ENCODE measurements at places on chromosomes 3 and 15. TPM values are rescaled to one million over a fixed set of nuclear protein-coding genes. Genes with fewer than 3 reads are reported as not detected.
A peak's percentile ranks its signal among the peaks of the same experiment; 100 is the strongest.

DNA sequence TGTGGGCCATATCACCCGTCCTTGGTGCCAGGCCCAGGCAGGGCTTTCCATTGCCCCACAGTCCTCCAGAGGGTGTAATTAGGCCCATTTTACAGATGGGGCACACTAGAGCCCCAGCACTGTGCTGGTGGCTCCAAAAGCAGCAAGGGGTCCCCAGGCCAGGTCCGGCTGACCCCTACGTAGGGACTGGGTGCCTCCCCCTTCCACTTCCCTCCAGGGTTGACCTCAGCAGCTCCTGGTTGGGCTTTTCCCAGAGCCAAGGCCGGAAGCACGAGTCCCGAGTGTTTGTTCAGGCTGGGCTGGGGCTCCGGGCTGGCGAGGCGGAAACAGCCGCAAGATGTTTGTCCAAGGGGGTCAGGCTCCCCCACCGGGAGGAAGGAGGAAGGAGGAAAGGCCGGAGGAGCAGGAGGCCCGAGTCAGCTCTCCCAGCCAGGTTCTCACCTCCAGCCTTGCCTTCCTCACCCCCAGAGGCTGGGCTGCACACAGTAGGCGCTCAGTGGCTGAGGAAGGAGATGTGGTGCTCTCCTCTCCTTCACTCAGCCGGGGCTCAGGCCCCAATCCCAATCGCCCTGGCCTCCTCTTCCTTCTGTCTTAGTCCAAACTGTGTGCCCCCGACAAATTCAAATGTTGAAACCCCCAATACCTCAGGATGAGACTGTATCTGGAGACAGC lies 17.1 kb upstream of the PLXND1 start:
- peak; percentile 49 for DNase-seq

The C2CD4A gene
- total RNA-seq: 0.13 TPM

DNA sequence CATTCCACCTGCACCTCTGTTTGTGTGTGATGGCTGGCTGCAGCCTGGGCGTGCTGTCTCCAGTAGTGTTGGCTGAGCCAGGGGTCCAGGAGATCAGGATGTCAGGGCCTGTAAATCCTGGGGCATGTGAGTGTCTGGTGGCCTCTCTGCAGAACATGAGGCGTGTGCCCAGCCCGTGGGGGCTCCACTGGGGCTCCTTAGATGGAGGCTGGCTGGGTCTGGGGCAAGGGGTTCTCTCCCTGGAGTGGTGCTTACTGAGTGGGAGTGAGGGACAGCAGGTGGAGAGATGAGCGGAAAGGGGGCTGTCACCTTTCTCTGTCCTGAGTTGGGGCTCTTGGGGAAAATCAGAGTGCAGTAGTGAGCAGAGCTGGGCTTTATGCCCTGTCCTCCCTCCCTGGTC lies 152.2 kb downstream of the CHDH start:
- DNase-seq: no peak

GRCh38 chr15:58352026-58352929 lies 79.5 kb upstream of the LIPC start:
- no peak for DNase-seq

DNA sequence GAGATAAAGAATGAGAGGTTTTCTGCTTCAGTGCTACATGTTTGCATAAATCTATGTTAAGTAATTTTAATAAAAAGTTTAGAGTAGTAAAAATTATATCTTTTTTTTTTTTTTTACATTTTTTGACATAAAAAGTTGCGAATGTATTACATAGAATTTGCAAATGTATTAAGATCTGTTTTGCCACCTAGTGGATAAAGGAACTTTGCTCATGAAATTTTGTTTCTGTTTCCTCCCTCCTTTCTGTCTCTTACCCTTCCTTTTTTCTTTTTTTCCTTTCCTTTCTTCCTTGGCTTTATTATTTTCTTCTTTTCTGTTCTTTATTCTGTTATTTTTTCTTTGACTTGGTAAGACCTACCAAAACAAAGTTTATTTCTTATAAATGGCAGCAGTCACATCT lies 58.5 kb upstream of the UTS2B start:
- no peak for DNase-seq

DNA sequence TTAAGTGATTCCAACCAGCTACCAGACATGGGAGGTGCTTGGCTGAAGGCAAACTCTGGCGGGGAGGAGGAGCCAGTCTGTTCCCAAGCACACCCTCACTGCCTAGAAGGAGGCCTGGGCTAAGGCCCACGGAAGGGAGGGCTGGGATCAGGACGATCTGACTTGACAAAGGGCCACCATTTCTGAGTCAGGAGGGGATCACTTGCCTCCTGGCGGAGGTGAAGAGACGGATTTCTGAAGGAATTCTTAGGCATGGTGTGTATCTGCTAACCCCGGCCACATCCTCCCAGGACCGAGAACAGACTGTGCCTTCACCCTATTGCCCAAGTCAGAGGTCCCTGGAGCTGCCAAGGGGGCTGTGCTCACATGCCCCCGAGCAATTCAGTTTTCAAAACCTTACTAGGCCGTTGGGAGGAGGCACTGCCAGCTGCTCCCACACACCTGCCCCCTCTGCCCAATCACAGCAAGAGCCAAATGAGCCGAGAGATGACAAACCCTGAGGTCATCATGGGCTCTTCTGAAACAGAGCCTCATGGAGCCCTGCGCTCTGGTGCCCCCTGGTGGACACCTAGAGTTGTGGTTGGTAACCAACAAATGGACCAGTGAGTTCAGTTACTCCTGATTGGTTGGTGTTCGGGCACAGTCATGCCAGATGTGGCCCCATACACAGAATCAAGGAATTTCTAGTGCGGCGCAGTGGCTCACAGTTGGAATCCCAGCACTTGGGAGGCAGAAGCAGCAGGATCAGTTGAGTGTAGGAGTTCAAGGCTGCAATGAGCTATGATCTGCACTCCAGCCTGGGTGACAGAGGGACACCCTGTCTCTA lies 6.5 kb upstream of the TNK2 start:
- peak; percentile 91 for DNase-seq

The TRIM42 gene
- not detected for total RNA-seq

DNA sequence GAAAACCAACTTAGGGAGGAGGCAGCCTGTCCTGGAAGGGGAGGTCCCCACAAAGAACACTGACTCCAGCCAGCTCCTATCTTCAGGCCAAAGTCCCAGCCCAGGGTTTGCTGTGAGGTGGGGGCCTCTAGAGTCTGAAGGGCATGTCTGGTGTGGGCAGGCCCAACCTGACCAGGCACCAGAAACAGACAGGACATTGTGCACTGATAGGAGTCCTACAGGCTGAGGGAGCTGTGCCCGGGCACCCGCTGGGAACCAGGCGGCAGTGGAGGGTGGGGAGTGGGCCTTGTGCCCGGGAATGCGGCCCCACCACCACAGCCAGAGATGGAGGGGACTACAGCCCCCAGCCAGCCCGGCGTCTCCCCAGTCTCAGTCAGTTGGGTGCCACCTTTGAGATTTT lies 161.4 kb downstream of the WNT7A start:
- no peak for DNase-seq

GRCh38 chr3:72454441-72454840 lies 393.8 kb downstream of the SHQ1 start:
- no peak for DNase-seq

GRCh38 chr3:67943546-67943945 lies 289.1 kb upstream of the SUCLG2 start:
- no peak for DNase-seq

DNA sequence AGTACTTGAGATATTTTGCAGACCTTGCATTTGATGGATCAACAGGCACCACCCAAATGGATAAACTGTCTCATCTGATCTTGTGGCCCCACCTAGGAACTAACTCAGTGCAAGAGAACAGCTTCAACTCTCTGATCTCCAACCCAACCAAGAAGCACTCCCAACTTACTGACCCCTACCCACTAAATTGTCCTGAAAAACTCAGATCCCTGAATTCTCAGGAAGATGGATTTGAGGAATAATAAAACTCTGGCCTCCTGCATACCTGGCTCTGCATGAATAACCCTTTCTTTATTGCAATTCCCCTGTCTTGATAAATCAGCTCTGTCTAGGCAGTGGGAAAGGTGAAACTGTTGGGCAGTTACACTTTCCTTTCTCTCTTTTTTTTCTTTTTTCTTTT lies 247.9 kb downstream of the ZPLD1 start:
- no peak for DNase-seq

The PLA2G4E gene
- not detected for total RNA-seq

The LRRK1 gene
- total RNA-seq: 19.4 TPM

DNA sequence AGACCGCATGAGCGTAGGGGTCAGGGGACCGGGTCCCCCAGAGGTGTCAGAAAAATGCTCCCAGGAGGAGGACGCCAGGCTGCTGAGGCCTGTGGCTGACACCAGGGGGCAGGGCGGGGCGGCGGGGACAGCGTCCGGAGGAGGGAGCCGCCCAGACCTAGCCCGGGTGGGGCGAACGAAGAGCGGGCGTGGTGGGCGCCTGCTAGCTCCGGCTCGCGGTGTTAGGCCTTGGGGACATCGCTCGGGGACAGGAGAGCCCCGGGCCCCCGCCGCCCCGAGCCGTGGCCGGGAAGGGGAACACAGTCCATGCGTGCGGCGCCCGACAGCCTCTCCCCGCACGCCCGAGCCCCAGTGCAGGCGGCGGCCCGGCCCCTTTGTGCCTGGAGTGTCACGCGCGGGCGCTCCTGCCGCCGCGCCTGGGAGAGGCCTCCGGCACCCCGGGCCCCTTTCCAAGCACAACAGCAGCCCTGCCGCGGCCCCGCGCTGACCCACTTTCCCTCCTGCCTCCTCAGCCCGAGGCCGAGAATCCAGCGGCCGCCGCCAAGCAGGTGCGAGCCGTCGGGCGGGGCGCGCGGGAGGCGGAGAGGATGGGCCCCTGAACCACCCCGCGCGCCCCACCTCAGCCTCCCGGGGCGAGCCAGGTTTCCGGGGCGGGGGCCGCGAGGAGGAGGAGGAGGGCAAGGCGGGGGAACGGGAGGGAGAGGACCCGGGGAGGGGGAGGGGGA lies 111.0 kb upstream of the KLF13 start:
- peak; percentile 76 for DNase-seq

- no peak for DNase-seq
These were observed 163.2 kb downstream of the PDZRN3 start for GRCh38 chr3:73461547-73461946.

- DNase-seq: no peak
These were observed 108.9 kb downstream of the EDEM1 start for GRCh38 chr3:5296362-5296761.

The GOLGA6D gene
- not detected for total RNA-seq

DNA sequence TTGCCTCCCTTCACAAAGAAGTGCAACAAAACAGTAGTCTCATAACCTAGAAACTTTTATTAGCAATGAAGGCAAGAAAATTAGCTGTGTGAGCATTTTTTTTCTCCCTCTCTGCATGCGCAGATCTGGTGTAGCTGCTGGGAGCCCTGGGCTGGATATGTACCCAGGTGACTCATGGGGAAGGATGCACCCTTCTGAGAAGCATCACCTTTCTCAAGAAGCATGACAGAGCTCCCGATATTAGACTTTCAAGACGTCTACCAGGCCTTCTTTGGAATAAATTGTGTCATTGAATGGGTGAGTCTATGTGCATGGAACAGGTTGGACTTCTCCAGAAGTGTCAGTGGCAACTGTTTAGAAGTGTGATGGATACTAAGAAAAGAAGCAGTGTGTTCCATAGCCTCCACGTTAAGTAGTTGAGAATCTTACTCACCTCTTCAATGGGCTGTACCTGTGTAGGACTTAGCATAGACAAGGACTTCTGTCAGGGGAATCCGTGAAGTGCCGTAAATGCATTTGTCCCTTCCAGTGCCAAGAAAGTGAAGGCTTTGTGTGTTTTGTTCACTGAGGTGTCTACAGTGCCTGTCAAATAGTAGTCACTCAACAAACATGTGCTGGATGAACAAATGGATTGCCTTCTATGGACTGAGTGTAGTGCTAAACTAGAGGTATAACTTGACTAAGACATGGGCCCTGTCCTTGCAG lies 47.7 kb upstream of the RASGRP1 start:
- no peak for DNase-seq

GRCh38 chr15:33099739-33100138 lies 94.8 kb downstream of the FMN1 start:
- no peak for DNase-seq

DNA sequence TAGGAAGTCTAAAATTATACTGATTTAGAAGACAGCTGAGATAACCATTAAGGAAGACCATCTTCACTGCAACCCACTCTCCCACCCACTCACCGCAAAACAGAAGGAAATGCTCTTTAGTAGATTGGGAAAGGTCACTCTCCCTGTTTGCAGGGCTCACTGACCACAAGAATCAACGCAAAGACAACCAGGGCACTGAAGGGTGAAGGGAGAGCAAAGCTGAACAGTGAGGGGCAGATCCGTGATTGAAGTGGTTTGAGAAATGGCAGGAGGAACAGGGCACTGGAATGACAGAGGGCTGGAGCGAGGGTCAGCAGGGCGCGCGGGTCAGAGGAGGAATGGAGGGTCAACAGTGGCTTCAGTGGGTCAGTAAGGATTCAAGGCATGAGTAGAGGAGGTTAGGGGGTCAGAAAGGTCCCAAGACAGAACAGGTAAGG lies 520 bp downstream of the MESD start:
- peak; percentile 19 for DNase-seq

The NUP210 gene
- total RNA-seq: 1.6 TPM

GRCh38 chr3:143901105-143901504 lies 52.8 kb upstream of the SLC9A9 start:
- DNase-seq: no peak

DNA sequence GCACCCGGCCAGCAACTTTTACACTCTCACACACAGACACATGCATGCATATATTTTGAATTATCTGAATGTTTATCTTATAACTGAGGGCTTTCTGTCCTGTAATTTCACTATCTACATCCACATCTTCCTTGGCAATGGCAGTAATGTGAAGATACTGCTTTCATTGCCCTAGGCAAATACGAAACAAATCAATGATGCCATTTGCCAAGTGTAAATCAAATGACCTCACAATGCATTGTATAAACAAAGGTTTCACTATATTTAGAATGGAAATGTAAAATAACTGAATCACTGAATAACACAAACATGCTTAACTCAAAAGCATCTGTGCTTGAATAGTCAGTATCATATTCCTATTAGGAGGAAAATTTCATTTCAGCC lies 455.6 kb downstream of the TBL1XR1 start:
- DNase-seq: no peak

DNA sequence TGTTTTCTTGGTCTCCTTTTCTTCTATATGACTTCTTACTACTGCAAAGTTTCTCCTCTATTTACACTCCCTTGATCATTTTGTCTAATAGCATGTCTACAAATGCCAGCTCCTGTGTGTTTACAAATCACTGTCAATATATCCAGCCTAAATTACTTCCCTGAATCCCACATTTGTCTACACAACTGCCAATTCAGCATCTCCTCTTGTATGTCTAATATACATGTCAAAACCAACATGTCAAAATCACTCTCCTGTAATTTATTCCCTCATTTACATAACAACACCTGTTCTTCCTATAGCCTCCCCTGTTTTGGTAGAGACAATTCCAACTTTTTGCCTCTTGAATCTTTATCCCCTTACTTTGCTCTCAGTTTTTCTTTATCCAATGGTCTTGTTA lies 359.3 kb downstream of the PLOD2 start:
- no peak for DNase-seq

- no peak for DNase-seq
These were observed 123.8 kb upstream of the TJP1 start for GRCh38 chr15:29945943-29946596.

The TM6SF1 gene
- total RNA-seq: 2.7 TPM
